ENCODE measurements at places on chromosomes 7 and 10.

DNA sequence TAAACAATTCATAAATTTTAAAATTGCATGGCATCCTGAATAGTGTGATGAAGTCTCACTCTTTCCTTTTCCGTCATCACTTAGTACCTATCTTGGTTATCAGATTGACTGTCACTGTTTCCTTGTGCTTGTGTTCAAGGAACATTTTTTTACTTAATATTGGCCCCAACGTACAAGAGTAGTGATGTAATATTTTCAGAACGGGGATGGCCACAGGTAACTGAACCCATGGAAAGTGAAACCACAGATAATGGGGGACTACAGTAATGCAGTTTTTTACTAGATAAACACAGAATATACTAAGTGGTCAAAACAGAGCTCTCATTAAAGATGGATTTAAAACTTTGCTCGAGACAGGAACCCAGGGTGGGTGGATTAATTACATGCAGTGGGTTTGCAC, 85.4 kb downstream of the MACC1 start:
- no peak for DNase-seq

DNA sequence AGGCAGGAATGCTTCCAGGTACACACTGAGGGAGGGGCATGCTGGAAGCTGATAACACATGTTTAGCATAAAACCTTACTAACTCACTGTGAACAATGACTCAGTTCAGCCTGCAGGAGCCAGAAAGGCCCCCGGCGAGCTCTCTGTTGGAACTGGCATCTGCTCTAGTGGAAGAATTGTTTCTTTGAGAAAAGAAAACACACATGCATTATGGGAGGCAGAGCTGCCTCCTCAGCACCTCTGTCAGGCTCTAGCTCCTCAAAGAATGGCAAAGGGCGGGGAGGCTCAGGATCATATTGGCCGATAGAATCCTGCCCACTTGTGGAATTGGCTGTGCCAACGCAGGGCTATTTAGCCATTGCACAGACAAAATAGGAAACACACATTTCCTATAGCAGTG, 338.3 kb downstream of the CXCL12 start:
- no peak for DNase-seq

DNA sequence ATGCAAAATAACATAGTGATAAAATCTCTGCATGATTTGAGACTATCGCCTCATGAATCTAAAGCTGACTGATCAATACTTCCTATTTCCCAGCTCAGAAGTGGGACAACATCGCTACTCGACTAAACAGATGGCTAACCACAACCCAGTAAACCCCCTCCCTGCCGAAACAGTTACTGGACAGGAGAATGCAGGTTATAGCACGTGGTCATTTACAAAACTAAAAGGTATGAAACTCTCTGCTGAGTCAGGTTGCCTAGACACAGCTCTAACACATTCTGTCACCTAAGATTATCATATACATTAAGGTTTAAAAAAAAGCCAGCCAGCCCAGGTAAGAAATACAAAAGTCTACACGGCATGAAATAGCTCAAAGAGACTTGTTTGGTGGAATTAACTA, 64.0 kb downstream of the CTBP2 start:
- DNase-seq: no peak

- no peak for DNase-seq
Observed at GRCh38 chr10:110042891-110043290, 35.1 kb downstream of the ADD3 start.

DNA sequence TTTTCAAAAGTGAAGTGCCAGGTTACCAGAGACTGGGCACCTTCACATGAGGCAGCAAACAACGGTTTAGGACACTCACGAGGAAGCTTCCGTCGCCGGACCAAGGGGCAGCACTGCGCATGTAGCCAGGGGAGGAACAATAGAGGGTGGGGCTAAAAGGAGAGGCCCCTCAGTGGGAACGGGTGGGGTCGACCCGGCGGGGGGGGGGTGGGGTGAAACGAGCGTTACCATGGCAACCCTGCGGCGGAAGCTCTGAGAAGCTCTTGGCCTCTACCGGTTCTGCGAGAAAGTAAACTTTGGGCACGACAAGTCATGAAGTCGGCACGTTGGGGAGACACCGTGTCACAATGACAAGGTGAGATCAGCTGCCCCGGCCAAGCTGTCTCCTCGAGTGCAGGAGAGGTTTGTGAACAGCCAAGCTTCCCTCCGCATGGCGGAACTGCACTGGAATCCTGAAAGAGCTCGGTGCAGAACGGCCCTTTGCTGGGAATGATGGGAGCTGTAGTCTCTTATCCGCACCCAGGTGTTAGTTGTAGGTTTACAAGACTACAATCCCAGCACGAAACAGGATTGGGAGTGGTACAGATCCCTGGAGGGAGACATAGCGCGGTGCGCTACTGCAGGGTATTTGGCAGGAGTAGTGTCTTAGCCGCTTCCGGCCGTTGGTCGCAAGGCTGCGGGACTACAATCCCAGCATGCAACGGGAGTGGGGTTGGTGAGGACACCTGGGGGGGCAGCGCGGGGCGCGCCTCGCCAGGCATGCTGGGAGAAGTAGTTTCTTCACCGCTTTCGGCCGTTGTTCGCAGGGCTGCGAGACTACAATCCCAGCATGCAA, 72.8 kb upstream of the ZNF722 start:
- peak; percentile 90 for DNase-seq

- DNase-seq: no peak
Observed at GRCh38 chr10:42866115-42866995, 83.8 kb downstream of the BMS1 start.

- no peak for DNase-seq
Observed at GRCh38 chr7:139651308-139651707, 126.5 kb downstream of the HIPK2 start.

DNA sequence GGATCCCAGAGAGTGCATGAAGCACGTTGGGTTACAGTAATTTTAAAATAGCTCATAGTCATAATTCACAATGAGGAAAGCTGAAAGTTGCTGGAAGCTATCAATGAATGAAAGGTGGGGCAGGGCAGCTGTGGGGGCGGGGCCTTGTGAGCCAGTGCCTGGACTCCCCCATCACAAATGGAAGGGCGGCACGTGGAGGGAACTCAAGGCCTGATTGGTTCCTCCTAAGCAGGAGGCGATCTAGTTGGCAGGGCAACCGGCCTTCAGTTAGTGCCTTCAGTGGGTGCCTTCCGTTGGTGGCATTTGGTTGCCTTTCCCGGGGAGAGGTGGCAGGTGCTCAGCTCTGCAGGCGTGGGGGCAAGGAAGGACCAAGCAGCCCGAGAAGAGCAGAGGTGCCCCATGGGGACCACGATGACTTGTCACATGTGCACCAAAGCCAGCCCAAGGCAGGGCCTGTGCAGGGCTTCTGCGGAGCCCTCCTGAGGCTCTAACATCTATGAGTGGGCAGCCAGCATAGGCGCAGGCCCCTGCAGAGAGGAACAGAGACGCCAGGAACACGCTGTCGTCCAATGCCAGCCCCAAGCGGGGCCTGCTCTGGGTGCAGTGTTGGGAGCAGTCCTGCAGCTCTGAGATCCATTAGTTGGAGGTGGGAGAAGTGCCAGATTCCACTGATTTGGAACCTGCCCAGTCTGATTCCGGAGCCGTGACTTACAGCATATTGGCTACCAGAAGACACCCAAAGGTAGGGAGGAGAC, 59.8 kb upstream of the PDSS1 start:
- no peak for DNase-seq

DNA sequence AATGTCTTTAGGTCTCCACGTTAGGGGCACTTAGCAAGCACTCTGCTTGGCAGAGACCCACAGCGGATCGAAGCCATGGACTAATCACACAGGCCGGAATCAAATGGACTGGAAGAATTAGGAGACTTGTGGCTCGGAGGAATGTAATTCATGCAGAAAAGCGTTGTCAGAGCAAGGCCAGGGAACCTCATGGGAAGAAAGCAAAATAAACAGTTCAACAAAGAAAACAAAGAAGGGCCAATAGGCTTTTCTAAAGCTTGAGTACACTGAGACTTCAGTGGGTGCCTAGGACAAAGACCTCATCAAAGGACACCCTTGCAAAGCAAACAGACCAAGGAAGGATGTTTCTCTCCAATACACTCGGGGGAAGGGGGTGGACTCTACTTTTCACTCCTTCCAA, 171.1 kb downstream of the GLI3 start:
- no peak for DNase-seq

GRCh38 chr10:59358576-59358975, 3.8 kb downstream of the FAM13C start:
- no peak for DNase-seq

DNA sequence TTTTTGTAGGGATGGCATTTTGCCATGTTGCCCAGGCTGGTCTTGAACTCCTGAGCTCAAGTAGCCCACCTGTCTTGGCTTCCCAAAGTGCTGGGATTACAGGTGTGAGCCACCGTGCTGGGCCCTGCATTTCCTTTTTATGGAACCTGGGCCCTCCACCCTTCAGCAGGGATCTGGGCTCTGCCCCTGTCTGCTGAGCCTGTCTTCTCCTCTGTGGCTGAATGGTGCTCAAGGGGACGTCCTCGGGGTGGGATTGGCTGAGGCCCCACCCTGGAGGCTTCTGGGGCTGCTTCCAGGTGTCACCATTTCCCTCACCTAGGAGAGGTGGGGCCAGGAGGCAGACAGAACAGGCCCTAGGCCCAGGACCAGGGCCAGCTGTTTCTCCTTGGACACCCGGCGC, 18.4 kb downstream of the FAM241B start:
- no peak for DNase-seq
